T47D (cell line): ENCODE measurements at places on chromosomes 6 and 20.

- DNase-seq, result no peak
These were observed 1447.6 kb downstream of the GRIK2 start for GRCh38 chr6:102841060-102841459.

DNA sequence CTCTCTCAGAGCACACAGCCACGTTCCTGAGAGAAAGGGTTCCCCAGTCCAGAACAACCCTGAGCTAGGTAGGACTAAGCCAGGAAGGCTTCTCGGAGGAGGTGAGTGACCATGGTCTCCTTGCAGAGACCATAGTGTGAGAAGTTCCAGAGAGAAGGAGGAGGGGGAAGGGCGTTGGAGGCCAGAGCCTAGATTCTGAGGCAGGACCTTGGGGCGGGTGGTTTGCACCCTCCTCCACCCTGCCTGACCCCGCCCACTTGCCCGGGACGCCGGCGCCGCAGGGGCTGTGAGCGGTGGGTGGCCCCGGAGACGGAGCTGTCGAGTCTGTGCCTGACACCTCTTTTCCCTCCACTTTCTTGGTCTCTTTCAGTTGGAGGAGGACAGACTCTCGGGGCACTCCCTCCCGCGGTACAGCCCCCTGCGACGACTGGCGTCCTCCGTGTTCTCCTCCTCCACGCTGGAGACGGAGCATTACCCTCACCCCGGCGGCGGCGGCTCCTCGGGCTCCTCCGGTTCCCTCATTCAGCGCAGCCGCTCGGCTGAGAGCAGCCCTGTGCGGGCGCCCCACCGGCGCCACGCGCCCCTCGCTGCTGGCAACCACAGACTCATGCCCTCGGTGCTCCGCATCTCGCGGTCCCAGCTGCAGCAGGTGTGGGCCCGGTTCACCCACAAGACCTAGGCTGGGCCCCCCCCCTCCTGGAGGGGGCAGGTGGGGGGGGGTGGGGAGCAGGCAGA, 26.2 kb downstream of the TTBK1 start:
- no peak for DNase-seq

DNA sequence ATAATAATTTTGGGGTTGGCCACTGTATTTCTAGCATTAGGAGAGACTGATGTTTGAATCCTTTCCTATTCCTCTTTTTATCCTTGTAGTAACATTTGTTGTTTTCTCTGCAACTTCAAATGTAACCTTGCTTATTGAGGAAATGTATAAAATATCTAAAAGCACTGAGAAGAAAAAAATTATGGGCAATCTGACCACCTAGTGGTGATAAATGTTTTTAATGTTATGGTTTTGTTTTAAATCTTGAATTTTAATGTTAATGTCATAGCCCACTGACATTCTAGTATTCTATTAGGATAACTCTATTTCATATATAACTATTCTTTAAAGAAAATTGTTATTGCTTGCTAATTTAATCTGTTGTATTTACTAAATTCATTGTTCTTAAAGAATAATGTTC, 134.4 kb downstream of the FARS2 start:
- DNase-seq, result no peak

GRCh38 chr20:40197691-40198090, 491.3 kb downstream of the MAFB start:
- peak; percentile 92 for DNase-seq

GRCh38 chr6:161557333-161558107, 283.7 kb upstream of the AGPAT4 start:
- DNase-seq, result no peak

- DNase-seq, result no peak
These were observed 116.9 kb downstream of the SLX4IP start for GRCh38 chr20:10551732-10552724.

DNA sequence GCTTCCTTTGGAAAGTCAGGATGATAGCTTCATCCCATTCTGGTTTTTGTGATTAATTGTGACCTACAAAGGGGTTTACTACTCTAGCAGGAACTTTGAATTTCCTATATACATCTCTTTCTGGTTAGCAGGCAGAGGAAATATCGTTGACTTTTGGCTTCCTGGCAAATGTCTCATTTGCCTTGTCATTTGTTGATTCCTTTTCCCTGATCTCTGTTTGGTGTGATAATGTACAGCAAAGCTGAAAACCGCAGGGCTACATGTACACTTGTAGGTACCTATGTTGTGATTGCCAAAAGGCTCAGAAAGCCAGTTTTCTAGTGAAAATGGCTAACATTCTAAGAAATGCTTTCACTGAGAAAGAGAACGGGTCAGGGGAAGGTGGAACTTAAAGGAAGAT, 44.3 kb downstream of the TOP1 start:
- no peak for DNase-seq

GRCh38 chr6:100923481-100924165, 42.5 kb upstream of the ASCC3 start:
- DNase-seq, result no peak

DNA sequence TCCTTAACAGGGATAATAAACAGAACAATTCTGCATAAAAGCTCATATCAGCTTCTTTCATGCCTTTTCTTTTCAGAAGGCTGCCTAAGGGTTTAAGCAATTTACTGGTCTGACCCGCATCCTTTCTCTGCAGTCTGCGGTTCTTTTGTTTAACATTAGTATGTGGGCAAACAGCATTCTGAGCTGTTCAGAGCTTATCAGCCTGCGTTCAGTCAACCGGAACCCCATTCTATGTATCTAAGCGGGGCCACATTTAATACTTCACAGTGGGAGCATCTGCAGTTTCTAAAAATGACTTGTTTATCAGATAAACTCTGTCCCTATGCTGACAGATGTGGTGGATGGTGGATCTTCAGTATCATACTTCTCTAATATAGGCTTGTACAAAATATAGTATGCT, 758.9 kb upstream of the MMS22L start:
- no peak for DNase-seq

DNA sequence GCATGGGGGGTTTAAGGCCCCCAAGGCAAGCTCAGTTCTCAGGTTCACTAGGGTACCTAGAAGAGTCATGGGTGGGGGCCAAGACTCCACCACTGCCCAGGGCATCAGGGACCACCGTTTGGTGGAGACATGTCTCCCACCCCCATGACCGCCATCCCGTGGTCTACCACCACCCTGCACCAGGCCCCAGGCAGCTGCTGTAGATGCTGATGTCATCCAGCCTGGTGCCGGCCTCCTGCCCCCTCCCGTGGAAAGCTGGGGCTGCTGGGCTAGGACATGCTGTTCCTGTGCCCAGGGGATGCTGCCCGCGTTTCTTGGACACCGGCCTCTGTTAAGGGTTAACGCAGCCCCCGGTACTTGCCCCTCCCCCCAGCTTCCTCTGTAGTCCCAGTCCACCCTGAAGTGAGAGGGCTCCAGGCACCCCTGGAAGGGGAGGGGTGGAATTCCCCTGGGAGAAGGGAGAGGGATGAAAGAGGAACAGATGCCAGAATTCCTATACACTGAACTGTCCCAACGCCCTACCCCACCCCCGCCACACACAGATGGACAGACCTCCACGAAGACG, 587 bp downstream of the IP6K3 start:
- no peak for DNase-seq

DNA sequence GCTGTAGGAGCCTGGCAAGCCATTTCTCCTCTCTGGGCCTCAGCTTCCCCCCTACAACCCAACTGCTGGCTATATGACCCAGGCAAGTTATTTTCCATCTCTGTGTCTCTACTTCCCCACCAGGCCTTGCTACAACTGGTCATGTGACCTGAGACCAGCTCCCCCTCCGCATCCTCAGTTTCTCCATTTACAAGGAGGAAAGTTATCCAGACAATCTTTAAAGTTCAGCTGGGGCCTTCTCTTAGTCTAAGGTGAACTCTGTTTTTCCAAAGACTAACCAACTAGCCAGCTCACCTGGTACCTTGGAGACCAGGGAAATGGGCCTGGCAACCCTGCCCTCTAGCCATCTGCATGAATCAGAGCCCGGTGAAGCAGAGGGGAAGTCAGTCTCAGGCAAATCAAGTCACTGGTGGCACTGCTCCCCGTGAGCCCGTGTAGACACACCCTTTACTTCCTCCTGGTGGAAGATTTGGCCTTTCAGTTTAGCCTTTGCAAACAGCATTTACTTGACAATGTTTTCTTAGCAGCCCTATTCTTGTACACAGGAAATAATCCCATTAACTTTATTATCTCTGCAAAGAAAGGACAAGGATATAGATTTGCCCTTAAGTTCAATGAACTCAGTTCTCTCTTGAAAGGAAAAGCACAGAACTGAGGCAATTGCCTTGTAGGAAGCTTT, 157.7 kb downstream of the VEGFA start:
- DNase-seq, result peak; percentile 16

DNA sequence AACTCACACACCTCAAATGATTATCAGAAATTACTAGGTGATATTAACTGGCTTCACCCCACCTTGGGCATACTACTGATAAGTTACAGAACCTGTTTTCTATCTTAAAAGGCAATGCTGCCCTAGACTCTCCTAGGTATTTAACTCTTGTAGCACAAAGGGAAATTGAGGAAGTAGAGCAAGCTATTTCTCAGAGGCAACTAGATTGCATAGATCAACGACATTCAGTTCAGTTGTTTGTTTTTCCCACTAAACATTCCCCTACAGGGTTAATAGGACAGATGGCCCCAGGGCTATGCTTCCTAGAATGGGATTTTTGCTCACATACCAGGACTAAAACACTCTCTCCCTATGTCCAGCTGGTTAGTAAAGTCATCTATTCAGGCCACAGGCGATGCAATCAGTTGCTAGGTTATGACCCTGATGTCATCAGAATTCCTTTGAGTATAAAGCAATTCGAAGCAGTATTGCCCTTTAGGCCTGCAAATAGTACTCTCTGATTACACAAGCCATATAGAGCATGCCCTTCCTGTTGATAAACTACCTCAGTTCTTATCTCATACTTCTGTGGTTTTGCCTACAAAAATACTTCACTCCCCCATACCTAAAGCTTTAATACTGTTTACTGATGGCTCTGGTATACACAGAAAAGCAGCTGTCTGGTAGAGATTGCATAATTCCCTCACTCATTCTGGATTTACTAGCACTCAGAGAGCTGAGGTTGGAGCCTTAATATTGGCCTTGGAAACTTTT, 67.4 kb upstream of the ASCC3 start:
- DNase-seq, result no peak

GRCh38 chr6:32845384-32845884, 1.6 kb upstream of the PSMB8 start:
- no peak for DNase-seq

GRCh38 chr20:54486585-54486984, 11.2 kb downstream of the DOK5 start:
- no peak for DNase-seq

GRCh38 chr6:3310703-3311102, 52.0 kb downstream of the PSMG4 start:
- DNase-seq, result peak; percentile 15

DNA sequence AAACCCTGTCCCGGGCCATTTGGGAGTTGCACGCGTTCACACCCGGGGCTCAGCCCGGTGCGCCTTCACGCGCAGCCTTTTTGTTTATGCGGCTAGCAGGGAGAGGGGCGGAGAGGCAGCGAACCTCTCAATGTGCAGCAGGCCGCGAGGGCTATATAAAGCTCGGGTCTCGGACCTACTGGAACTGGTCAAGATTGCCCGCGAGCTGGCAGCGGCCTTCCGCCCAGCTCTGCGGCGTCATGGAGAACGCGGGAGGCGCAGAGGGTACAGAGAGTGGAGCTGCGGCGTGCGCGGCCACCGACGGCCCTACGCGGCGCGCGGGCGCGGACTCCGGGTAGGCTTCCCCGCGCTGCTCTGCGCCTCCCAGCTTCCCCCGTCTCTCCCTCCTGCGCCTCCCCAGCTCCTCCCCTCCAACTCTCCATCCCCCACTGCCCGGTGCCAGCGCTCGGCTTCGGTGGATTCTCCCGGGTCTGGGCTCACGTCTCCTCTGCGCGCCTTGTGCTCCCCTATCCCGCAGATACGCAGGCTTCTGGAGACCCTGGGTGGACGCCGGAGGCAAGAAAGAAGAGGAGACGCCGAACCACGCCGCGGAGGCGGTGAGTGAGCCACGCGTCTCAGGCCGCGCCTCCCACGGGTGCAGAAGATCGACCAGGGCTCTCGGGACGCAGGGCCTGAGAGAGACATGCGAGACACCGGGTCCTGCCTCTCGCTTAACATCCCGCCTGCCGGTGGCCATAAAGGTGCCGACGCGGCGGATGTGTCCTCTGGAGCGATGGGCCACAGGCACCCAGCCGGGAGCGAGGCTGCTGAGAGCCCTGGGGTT, at the start of gene RIPPLY2:
Gene RIPPLY2 (plus strand): TSS at position 183 of the 823 bp plus-strand sequence. CDS start 57 bp downstream, at position 240.
- no peak for DNase-seq

DNA sequence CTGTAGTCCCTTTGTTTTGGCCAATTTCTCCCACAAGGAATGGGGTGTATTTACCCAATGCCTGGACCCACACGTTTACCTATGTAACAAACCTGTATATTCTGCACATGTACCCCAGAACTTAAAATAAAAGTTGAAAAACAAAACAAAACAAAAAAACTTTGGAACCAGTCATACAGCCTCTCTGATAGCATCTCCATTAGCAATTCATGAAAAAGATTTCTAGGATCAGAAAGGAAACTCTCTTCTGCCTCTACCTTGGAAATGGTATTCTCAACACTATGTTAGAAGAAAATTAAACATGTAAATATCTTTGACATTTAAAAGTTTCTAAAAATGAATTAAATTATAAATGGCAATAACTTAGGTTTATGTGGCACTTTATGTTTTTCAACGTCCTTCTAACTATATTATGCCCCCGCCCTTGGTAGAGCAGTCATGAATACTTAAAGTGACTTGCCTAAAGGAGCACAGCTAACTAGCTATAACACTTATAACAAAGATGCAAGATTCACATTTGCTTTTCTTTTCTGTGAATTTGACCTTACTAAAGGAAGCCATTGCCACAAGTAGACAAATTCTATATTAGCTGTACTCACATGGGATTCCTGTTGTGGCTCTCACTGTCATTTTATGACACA, 147.5 kb upstream of the FKBP1C start:
- DNase-seq, result no peak

GRCh38 chr20:57117296-57117695, 149.1 kb downstream of the BMP7 start:
- DNase-seq, result no peak

- DNase-seq, result no peak
These were observed 28.7 kb upstream of the CLDN20 start for GRCh38 chr6:155235087-155235486.

- no peak for DNase-seq
These were observed 243.7 kb downstream of the ARID1B start for GRCh38 chr6:157020881-157021343.

GRCh38 chr6:134787261-134787877, 162.5 kb downstream of the ALDH8A1 start:
- DNase-seq, result no peak

DNA sequence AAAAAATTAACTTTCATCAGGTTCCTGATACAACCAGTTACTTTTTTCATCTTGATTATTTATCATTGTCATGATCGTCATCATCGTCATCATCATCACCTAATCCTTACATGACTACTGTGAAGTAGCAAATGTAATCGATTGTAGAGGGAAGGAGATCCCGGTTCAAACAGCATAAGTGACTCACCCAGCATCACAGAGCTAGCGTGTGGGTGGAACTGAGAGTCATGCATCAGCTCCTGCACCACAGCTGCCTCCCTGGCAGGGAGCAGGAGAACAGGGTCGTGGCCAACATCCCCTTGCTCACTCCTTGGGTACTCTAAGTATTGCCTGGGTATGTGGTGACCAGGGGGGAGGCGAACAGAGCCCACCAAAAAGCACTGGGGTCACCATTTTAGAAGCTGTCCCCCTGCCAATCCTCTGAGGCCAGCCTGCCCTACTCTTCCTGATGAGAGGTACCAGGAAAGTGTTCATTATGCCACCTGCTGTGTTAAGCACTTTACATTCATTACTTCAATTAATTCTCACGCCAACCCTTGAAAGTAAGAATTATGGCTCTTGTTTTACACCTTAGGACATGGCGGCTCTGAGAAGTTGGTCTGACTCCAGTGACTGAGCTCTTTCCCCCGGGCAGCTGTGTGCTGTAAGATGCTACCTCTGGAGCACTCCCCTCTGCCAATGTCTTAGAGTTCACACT, 425.2 kb downstream of the CD83 start:
- DNase-seq, result no peak

GRCh38 chr20:59579404-59580145, 24.8 kb upstream of the PHACTR3 start:
- DNase-seq, result peak; percentile 35
